Cortex of kidney (tissue), 1 donor: ENCODE measurements at places on chromosomes 2 and 18.

GRCh38 chr18:26919627-26920026 lies 54.1 kb upstream of the AQP4 start:
- no peak for DNase-seq

DNA sequence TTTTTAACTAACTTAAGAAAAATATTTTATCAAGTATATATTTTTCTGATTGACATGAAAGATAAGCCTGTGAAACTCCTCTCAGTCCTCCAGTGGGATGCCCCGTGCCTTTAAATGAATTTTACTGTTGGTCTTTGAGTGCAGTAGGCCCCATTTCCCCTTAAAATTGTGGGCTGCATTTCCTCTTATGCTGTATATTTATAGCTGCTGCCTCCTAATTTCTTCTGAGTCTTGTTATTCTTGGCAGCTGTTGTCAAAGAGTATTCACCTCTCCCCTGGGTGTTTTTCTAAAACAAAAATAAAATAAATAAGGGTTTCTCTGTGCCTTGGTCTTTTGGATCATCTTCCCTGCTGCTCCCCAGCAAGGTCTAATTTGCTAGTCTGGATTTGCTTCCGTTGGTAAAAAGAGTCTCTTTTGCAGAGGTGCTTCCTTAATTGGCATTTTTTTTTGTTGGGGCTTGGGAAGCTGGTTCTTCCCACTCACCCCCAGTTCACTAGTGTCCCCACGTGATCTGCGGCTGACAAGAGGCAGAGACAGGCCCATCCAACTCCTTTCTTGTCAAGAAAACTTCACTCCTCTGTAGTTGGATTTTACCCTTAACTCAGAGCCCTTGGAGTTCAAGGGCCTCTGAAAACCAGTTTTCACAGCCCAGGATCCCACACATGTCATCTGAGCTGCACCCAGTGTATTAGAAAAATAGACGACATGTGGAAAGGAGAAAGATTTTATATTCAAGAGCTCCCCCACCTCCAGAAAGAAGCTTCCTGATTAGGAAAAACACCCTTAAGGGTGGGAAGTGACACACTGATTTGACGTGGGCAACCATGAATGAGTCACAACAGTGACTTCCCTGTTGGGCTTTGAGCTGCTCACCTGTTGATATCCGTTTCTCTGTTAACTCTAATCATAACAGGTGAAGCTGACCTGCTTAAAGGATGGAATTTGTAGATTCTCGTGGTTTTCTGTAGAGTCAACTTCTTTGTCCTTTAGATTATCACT lies 431.5 kb downstream of the DCDC2C start:
- DNase-seq: no peak

DNA sequence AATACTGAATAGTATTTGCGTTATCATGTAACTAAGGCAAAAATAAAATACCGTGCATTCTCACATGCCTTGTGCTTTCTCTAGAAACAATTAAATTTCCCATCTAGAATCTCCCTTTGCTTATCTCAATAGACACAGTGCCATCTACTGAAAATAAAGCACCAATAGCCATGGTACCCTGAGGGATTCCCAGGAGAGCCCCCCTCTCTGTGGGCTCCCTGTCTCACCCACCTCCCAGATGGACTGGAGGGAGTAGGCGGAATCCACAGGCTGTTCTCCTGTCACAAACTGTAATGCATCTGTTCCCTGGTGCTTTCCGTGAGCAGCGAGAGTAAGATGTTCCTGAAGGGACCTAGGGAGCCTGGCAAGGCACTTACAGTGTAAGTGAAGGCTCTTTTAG lies 112.4 kb upstream of the UPP2 start:
- DNase-seq: no peak

DNA sequence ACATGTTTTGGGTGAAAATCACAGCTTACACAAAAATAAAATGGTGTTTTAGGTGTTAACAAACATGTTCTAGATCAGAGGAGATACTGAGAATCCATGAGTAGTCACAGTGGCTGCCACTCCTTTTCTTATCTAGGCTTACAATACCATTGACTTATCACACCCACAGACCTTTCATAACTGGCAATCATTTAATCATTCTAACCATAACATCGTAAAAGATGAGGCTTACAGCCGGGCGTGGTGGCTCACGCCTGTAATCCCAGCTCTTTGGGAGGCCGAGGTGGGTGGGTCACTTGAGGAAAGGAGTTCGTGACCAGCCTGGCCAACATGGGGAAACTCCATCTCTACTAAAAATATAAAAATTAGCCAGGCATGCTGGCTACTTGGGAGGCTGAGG lies 18.8 kb upstream of the SERPINB5 start:
- DNase-seq: no peak

- DNase-seq: no peak
These were observed 15.3 kb upstream of the RIT2 start for GRCh38 chr18:43130716-43131260.

GRCh38 chr2:86054535-86055082 lies 51.1 kb downstream of the POLR1A start:
- DNase-seq: no peak

- DNase-seq: no peak
These were observed 159.8 kb upstream of the STK17B start for GRCh38 chr2:196331143-196331542.

DNA sequence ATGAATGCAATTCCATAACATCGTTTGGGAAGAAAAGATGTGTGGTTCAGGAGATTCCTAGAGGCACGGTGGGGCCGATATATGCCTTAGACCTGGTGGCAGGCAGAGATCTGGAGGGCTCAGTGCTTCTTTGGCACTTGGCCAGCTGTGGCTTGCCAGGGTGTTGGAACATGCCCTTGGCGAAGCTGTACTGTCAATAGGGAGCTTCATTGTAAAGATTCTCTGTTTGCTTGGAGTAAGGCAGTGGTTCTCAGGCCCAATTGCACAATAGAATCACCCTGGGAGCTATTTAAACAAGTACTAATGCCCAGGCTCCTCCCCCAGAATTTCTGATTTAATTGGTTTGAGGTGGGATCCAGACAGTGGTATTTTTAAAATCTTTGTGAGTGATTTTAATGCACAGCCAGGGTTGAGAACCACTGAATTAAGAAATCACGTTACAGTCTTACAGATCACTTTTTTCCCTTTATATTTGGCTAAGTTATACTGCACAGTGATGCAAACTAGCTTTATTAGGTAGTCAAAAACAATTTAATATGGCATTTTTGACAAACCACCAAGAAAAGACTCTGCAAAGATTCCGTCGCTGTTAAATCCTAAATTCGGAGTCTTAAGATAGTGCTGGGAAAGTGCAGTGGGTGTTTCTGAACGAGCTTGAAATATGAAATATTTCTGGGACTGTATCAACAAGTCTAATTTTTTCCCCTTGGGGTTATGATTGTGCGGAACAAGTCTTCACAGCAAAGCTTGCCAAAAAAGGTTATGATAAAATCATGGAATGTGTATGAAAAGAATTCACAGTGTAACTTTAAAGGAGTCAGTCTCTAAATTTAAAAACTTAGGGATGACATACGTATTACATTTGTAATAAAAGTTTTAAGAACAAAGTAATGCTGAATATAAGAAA lies 78.0 kb downstream of the CRIM1 start:
- no peak for DNase-seq

GRCh38 chr18:79868168-79868784 lies 70.5 kb downstream of the KCNG2 start:
- no peak for DNase-seq

GRCh38 chr2:239793836-239794235 lies 231.3 kb downstream of the NDUFA10 start:
- no peak for DNase-seq

DNA sequence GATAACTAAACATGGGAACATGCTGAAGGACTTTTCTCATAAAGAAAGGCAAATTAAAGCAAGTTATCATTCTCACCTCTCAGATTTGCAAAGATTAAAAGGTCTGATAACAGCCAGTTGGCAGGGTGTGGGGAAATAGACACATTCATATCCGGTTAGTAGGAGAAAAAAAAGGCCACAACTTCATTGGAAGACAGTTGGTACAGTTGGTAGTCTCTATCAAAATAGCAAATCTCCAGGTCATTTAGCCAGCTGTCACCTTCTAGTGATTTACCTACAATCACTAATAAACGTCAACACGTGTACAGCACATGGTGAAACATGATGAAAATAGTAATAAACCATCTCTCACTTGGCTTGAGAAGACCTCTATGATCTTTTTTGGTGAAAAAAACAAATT lies 16.6 kb downstream of the INPP5D start:
- no peak for DNase-seq

DNA sequence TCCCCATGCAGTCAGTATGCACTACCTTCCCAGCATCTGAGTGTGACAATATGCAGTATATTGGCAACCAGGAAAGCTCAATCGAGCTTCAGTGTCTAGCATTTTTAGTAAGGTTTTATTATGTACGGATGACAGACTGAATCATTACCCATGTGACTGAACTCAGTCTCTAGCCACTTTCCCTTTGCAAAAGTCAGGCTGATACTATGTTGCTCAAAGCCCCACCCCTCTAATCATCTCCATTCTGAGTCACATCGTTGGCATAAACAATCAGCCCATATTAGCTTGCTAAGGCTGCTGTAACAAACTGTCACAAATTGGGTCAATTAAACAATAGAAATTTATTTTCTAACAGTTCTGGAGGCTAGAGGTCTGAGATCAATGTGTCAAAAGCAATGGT lies 25.8 kb upstream of the SRD5A2 start:
- DNase-seq: no peak

DNA sequence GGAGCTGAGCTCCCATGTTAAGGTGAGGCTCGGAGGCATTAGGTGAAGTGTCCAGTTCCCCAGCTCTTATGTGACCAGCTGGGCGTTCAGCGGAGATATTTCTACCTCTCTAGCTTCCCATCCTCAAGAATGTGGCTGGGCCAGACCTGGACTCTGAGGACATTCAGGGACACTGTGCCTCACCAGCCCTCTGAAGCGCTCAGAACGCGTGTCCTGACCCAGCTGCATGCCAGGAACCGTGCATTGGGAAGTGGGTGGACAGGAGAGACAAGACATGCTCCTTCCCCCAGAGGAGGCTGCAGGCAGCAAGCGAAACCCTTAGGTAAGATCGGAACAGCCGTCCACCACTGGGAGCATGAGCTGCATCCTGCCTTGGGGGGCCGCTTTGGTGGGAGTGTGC lies 38.0 kb upstream of the GPAT2 start:
- DNase-seq: no peak

DNA sequence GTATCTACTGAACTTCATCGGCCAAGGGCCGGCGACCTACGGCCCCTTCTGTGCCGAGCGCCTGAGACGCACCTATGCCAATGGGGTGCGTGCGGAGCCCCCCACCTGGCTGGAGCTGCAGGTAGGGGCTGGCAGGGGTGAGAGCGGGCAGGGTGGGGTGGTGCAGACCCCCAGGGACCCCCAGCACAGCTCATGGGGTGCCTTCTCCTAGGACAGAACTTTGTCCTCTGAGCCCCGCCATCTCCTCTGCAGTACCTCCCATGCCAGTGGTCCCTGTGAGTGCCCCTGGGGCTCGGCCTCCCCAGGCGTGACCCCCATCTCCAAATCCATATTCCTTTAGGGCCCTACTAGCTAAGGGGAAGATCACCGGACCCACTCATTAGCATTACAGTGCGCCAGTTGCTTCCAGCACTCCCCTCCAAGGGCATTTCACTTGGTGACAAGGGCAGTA lies 23.9 kb upstream of the GPR17 start:
- no peak for DNase-seq

DNA sequence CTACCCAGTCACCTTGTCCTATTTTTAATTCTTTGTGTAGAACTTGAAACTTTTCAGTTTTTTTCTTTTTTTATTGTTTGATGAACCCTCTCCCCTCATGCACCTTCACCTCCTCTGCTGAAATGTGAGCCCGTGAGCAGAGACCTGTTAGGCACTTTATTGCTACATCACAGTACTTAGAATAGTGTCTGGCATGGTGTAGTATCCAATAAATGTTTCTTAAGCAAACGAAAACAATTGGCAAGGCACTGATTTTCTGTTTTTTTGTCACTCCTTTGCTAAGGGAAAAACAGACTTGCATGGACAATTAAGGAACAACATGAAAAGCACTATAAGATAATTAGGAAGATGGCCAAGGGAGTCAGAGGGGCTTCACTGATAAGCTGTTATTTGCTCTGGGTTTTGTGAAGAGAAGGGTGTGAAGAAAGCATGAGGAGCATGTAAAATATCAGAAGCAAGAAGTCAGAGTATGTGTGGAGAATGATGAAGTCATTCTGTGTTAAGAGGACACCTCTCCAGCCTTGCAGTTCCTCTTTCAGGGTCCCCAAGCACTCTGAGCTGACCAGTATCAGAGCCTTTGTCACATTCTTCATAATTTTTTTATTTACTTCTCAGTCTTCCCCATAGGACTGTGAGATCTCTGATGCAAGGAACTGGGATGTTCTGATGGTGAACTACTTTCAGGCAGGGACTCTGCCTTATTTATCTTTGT lies 99.7 kb upstream of the CAVIN2 start:
- DNase-seq: no peak
